SK-N-DZ (cell line): ENCODE measurements at places on chromosomes 2 and 18.
A peak's percentile ranks its signal among the peaks of the same experiment; 100 is the strongest.

GRCh38 chr2:201378496-201379397 is 21.6 kb upstream of the FLACC1 start:
- peak; percentile 68 for DNase-seq

DNA sequence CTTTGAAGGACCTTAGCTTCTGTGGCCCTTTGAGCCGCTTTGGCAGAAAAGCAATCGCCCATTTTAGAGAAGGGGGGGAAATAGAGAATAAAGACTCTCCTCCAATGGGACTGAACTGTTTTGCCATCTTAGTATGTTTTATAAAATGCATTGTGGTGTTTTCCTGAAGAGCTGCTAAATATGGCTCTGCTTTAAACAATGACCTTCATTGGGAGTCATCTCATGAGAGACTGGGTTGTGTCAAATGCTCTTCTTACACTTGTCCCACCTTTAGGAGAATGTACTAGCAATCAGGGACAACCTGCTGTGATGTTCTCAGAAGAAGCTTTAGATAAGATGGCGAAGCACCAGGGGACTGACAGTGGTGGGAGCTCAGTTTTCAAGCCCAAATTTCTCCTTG is 418.9 kb upstream of the POU3F3 start:
- DNase-seq, result no peak

- no peak for DNase-seq
Measured at GRCh38 chr2:76415821-76416220, 705.1 kb upstream of the GCFC2 start.

DNA sequence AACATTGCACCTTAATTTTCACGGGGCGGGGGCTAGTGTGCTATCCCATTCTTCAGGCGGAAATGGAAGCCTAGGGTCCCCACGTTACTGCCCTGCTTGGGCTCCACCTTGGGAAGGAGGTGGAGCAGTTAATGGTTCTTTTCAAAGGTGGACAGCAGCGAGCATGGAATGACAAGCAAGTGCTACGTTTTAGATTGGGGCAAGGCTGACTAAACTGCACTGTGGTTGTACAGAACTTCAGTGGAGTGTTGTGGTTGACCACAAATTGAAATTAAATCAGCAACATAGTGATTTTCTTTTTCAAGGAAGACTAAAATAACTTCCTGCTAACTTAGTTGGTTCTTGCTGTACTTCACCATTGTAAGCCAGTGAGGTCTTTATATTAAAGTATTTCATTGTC is 47.0 kb downstream of the CHRNA1 start:
- no peak for DNase-seq

GRCh38 chr2:156553714-156554442 is 117.7 kb downstream of the GPD2 start:
- DNase-seq, result no peak

GRCh38 chr2:112881217-112881985 is 29.6 kb upstream of the IL37 start:
- no peak for DNase-seq

- DNase-seq, result peak; percentile 61
Measured at GRCh38 chr2:161250864-161251436, 57.3 kb upstream of the PSMD14 start.

DNA sequence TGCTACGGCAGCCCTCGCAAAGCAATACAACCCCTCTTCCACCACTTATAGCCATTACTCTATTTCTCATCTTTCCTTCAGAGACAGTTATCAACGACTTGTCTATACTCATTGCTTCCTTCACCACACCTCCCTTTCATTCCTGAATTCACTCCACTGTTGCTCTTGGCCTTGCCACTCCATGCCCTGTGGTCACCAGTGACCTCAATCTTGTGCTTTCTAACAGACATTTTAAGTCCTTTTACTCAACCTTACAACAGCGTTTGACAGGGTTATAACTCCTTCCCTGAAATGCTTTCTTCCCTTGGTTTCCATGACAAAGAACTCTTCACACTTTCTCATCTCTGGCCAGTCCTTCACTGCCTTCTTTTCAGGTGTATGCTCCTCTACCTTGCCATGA is 90.6 kb upstream of the CCDC141 start:
- no peak for DNase-seq

- no peak for DNase-seq
Measured at GRCh38 chr2:19988600-19988999, 1.3 kb downstream of the WDR35 start.

DNA sequence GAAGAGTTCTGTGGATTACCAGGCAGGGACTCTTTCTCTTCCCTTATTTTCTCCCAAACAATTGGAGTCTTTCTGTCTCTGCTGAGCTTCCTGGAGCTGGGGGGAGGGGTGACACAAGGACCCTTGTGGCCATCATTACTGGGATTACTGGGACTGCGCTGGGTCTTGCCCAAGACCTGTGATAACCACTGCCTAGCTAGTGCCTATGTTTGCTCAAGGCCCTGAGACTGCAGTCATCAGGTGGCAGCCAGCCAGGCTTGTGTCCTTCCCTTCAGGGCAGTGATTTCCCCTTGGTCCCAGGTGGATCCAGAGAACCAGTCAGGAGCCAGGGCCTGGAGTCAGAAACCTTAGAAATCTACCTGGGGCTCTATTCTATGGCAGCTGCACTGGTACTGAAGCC is 355.6 kb downstream of the PARD3B start:
- no peak for DNase-seq

DNA sequence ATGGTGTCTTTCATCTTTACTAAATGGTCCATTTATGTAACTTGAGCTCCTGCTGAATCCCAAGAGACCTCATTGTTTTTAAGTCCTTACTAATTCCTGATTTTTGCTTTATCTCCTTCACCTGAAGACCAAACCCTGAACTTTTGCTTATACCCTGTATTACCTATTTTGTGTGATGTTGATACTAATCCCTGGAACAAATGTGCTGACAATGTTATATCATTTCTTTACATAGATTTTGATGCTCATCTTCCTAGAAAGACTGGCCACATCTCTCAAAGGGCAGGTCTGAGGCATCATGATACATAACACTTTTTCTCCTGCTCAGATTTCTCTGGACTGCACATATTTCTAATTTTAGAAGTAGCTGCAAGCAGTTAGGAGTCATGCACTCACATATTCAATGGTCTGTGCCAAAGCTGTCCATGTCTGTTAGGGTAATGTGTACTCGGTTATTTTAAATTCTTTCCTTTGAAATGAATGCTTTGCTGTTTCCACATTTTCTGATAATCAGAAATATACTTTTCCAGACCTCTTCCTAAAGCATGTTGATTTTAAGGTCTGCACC is 427.9 kb upstream of the HNRNPA3 start:
- DNase-seq, result no peak

- peak; percentile 67 for DNase-seq
Measured at GRCh38 chr2:188524519-188525113, 232.9 kb downstream of the GULP1 start.

GRCh38 chr2:226971084-226971483 is 135.2 kb downstream of the RHBDD1 start:
- DNase-seq, result no peak

DNA sequence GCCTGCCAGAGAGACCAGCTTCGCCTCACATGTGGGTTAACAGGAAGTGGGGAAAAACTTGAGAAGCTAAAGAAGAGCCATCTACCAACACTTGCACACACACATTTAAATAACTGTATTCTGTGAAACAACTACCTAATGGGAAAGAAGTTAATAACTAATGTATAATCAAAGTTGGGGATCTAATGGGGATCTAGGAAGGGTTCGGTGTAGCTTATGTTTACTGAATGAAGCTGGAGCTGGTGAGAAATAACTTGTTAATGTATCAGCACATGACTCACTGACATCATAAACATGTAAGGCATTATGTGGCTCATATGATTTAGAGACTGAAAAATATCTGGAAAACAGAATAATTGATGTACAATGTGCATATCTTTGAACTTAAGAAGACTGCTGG is 421.3 kb upstream of the NXPH2 start:
- no peak for DNase-seq

DNA sequence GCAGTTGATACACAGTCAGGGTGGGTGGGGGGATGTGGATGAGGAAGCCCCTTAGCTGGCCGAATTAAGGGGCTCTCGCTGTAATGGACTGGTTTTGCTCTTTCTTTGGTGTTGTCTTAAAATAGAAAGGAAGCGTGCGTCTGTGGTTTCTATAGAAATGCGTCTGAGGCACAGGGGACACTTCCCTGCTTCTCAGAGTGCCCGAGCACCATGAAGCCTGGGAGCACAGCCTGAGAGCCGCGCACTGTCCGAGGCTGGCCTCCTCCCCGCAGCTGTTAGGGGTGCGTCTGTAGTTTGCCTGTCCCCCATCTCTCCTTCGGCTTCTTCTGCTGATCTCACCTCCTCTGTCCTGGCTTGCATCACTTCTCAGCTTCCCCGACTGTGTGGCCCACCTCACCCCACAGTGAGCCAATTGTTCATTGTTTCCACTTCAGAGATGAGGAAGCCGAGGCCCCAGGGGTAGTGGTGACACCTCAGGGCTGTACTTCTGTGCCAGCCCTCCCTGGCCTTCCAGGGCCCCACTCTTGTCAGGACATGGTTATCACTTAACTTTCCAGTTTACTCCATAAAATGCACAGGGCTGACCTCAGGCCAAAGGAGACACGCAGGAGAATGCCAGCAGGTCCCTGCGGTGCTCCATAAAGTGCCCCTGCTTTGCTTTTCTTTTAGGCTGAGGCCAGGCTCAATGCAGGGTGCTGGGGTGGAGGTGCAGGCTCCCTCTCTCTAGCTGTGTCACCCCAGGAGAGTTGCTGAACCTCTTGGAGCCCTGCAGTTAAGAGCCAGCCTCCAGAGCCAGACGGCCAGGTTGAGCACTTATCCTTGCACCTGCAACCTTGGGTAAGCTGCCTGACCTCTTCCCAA is 210.6 kb downstream of the SEPTIN10 start:
- DNase-seq, result no peak

DNA sequence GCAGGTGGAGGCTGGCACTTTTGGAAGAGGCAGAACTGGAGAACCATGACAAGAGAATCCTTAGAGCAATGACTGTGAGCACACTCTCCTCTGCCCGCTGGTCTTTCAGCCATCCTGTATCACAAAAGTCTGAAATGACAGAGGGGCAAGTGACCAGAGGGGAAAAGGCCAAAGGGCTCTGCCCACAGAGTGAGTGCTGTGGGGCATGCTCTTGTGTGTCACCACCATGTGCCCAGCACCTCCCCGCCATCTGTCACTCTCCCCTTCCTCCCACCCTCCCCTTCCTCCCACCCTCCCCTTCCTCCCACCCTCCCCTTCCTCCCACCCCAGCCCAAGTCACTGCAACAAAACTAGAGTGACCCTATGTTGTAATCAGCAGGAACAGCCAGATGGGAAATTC is 31.9 kb downstream of the DAW1 start:
- no peak for DNase-seq

DNA sequence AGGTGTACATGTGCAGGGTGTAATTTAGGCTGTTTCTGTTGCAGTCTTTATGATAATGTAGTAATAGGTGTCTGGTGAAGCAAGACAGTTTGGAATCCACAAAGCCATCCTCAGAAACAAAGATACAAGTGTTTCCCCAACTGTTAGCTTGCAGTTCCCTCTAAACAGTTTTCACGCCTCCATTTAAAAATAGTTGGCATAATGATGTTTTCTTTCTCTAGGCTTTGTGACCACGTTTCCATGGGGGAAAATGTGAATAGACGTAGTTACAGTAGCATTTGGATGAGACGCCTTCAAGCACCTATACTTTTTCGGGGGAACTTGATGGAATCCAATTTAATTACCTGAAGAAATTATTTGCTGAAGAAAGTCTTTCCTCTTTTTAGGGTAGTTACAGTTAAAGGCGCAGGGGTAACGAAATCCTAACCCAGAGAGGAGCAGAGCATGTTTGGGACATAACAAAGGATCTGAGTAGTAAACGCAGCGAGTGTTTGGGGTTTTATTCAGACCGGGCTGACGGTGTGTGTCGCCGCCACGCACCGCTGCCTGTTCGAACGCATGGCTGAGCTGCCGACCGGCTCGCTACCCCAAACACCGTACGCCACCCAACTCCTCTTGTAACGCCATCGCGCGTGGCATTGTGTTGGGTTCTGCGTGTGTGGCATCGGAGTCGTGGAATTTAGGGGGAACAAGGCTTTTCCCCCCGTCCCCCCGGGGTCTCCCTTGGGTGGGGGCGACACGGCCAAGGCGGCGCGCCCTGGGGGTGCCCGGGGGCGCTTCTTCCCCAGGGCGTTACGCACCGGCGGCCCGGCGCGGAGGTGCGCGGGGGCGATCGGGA is 681 bp upstream of the NRP2 start:
- peak; percentile 47 for DNase-seq

DNA sequence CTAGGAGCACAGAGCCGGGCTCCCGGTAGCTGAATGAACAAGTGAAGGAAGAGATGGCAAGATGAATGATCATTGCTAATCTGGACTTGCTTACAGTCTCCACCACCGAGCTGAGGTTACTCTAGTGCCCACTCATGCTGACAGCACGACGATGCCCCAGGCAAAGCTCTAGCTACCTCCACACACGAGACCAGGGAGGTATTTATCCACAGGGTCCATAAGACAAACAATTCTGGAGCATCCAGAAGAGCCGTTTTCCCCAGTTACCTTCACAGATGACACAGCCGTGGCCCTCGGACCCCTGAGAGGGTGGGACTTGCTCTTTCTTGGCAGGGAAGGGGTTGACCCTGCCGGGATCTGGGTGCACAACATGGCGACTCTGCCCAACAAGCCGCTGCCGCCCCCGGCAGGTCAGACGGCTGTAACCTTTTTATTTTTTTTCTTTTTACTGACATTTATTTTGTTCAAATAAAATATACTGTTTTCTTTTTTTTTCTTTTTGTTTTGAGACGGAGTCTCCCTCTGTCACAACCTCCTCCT is 120.3 kb downstream of the PXDN start:
- DNase-seq, result no peak

- DNase-seq, result no peak
Measured at GRCh38 chr2:190327867-190328572, 8.4 kb upstream of the HIBCH start.

DNA sequence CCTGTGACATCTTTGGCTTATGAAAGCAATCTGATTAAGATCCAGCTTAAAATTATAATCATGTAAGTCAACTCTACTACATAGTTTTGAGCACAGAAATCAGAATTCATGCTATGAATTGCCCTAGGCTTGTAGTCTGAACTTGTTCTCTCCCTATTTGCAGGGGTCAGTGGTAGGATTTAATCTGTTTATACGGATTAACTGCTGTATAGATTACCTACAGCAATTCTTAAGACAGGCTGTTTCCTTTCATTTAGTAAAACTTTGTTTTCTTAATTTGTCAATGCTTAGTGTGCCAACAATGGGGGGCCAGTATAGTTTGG is 287.9 kb downstream of the PDE11A start:
- no peak for DNase-seq

DNA sequence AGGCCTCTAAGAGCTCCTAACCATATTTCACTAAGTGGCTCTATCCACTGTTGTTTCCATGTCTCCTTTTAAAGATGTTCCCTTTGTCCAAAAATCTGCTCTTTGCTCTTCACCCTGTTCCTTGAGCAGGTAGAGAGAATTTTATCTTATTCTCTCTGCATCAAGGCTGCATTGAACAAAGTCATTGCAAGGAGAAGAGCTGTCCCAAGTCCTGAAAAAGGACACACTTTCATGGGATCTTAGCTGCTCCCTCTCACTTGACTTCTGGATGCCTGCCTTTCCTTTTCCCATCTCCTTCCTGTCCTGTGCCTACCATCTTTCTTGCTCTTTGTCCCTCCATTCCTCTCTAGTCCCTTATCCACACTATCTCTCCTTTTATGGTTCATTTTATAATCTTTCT is 235.2 kb upstream of the THSD7B start:
- no peak for DNase-seq
